ENCODE measurements at places on chromosomes 7 and 10. TPM values are rescaled to one million over a fixed set of nuclear protein-coding genes. Genes with fewer than 3 reads are reported as not detected.

Gene ADAMTS14
- total RNA-seq = 0.33 TPM

- DNase-seq = no peak
- no peak overlapping the region for H3K4me3 ChIP-seq
- no peaks in the 10 kb centered on the region for H3K27me3 ChIP-seq
- no peak overlapping the region for H3K27ac ChIP-seq
- no peaks in the 10 kb centered on the region for H3K4me1 ChIP-seq
- no peaks in the 10 kb centered on the region for H3K36me3 ChIP-seq
Measured at GRCh38 chr7:47239931-47240421, 341.9 kb downstream of the TNS3 start.

Gene NME8
- not detected for total RNA-seq

Gene PLEKHS1
- total RNA-seq = 7.6 TPM

Gene SFXN4
- 32.0 TPM for total RNA-seq

DNA sequence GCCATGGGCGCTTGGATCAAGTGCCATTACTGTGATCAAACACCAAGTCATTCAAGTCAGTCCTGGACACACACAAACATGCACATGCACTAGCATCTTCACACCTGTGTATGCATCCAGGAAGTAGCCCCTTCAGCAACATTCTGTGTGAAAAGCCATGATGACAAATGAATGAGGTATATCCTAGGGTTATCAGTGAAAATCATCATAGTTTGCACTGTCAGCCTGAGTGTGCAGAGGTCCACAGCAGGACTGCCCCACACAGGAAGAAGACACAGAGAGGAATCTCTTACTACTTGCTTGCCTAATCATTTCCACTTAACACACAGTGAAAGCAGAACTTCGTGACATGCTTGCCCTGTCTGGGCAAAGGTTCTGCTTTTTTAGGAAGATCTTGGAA lies 184.0 kb upstream of the ADO start:
- H3K36me3 ChIP-seq = no peaks in the 10 kb centered on the region
- no peaks in the 10 kb centered on the region for H3K27me3 ChIP-seq
- no peak overlapping the region for H3K4me3 ChIP-seq

DNA sequence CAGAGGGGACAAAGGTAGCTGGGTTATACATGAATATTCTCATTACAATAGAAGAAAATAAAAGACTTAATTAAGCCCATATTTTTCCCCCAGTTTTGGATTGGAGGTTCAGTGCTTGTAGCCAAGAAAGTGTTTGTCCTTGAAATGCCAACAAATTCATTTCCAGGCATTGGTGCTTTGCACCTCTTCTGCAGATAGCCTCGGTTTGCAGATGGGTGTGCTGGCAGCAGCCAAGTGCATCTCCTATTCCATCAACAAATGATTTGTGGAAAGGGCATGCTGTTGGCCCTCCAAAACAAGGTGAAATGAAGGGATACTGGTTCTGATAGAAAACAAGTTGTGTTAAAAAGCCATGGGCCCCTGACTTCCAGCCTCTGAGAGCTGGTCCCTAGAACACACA lies 187.3 kb downstream of the DPY19L1 start:
- no peaks in the 10 kb centered on the region for H3K4me1 ChIP-seq
- H3K36me3 ChIP-seq = no peaks in the 10 kb centered on the region
- no peak overlapping the region for H3K27ac ChIP-seq
- no peak overlapping the region for H3K4me3 ChIP-seq

GRCh38 chr10:122659126-122659525 lies 40.5 kb downstream of the C10orf120 start:
- H3K27ac ChIP-seq = no peak overlapping the region
- H3K27me3 ChIP-seq = no peaks in the 10 kb centered on the region
- H3K4me3 ChIP-seq = no peak overlapping the region
- DNase-seq = no peak
- peaks cover 4% of the 10 kb centered on the region for H3K4me1 ChIP-seq

Gene STEAP2
- 9.2 TPM for total RNA-seq

DNA sequence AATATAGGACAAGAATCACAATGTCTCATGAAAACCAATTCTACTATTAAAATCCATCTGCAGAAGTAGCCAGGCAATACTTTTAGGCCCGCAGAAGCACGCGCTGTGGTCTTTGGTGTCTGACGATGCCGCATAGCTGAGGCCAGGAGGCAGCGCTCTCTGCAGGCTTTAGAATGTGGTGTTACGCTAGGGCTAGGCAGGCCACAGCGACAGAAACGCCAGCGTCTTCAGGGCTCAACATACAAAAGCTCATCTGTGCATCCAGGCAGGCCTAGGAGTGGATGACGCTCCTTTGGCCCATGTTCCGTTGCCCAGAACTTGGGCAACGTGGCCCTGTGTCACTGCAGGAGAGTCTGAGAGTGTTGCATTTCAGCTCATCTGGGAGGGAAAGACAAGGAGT lies 601.1 kb upstream of the FOXK1 start:
- no peaks in the 10 kb centered on the region for H3K36me3 ChIP-seq
- DNase-seq = no peak
- H3K4me3 ChIP-seq = no peak overlapping the region

Gene ACTR3C
- 69.9 TPM for total RNA-seq

Gene PKD2L1
- total RNA-seq = not detected

Gene ZNF365
- total RNA-seq = 1.6 TPM

DNA sequence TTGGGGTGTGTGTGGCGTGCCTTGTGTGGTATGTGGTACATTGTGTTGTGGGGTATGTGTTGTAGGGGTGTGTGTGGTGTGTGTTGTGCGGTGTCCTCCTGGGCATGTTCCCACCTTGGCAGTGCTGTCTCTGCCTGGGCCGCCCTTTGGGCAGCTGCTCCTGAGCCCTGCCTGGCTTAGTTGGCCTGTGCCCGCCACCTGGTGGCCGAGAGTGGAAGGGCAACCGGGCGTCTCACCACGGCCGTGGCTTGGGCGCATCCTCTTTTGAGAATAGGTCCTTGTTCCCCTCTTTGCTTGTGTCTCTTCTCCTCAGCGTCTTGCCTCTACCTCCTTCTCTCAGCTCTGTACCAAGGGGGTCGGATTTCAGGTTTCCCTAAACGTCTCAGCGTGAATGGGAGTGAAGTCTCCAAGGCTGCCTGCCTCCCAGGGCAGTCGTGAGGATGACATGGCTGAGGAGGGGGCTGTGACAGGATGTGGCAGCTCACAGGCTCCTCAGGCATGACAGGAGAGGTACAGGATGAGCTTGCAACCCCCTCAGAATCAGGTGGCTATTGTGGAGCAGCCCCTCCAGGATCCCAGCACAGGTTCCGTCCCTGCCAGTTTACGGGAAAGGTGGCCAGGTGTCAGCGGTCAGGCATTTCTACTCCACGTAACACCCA lies 98.4 kb upstream of the PODXL start:
- no peak overlapping the region for H3K4me3 ChIP-seq
- no peak overlapping the region for H3K27ac ChIP-seq
- no peaks in the 10 kb centered on the region for H3K4me1 ChIP-seq
- no peaks in the 10 kb centered on the region for H3K36me3 ChIP-seq
- DNase-seq = peak; percentile 87

- no peaks in the 10 kb centered on the region for H3K36me3 ChIP-seq
- no peak overlapping the region for H3K27ac ChIP-seq
- no peak overlapping the region for H3K4me3 ChIP-seq
- peaks cover 54% of the 10 kb centered on the region for H3K4me1 ChIP-seq
Measured at GRCh38 chr7:30177186-30177585, 42.4 kb downstream of the MTURN start.

- no peak overlapping the region for H3K27ac ChIP-seq
- DNase-seq = no peak
- peaks cover 45% of the 10 kb centered on the region for H3K36me3 ChIP-seq
- H3K4me1 ChIP-seq = no peaks in the 10 kb centered on the region
Measured at GRCh38 chr7:98984126-98984525, 105.8 kb downstream of the TRRAP start.

Gene RBM20
- 39.4 TPM for total RNA-seq

DNA sequence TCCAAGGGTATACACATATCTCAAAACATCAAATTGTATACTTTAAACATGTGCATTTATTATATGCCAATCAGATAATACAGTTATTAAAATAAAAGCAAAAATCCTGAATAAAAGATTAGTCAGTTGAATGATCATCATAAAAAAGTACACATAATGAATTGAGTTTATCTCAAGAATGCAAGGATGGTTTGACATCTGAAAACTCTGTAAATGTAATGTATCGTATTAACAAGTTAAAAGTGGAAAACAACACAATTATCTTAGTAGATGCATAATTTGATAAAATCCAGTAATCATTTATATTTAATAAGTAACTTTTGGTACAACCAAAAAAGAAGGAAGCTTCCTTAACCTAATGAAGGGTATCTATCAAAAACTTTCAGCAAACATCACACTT lies 86.6 kb downstream of the COL28A1 start:
- H3K27ac ChIP-seq = no peak overlapping the region
- H3K4me1 ChIP-seq = no peaks in the 10 kb centered on the region
- no peaks in the 10 kb centered on the region for H3K27me3 ChIP-seq
- no peak overlapping the region for H3K4me3 ChIP-seq

GRCh38 chr7:5598769-5599371 lies 175.2 kb upstream of the TNRC18 start:
- H3K27me3 ChIP-seq = peaks cover 19% of the 10 kb centered on the region
- no peak for DNase-seq
- H3K27ac ChIP-seq = no peak overlapping the region
- no peaks in the 10 kb centered on the region for H3K36me3 ChIP-seq
- no peak overlapping the region for H3K4me3 ChIP-seq

Gene HK1
- 15.8 TPM for total RNA-seq

- no peak for DNase-seq
- H3K27ac ChIP-seq = no peak overlapping the region
- H3K4me1 ChIP-seq = peaks cover 27% of the 10 kb centered on the region
- no peak overlapping the region for H3K4me3 ChIP-seq
- H3K27me3 ChIP-seq = no peaks in the 10 kb centered on the region
- H3K36me3 ChIP-seq = no peaks in the 10 kb centered on the region
Measured at GRCh38 chr10:31017534-31018355, 13.9 kb downstream of the ZNF438 start.

DNA sequence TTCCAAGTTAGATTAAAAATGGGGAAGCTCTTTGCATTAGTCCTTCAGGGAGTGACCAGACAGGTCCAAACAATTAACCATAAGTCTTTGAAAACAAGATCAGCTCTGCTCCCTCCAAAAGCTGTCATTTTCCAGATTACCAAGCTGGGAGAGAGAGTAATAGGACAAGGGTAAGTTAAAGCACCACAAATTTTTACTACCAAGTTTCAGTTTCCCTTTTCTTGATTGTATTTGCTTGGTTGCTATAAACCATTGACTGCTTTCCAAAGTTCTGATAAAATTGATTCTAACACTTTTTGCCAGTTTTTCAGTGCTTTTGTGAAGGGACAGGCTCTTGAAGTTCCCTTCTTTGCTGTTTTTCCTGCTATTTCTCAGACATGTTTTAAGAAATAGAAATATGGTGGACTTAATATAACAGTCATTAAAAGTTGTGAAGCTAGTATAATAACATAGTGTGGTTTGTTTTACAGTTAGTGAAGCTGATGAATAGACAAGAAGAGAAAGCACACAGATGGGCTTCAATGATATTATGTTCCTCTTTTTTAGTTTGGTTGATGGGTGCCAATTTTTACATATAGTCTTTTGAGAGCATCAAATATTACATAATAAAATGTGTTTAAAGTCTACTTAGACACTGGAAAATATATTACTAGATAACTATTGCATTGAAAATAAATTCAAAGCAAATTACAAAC lies 40.0 kb upstream of the ZNF365 start:
- no peak for DNase-seq
- H3K36me3 ChIP-seq = no peaks in the 10 kb centered on the region
- H3K4me3 ChIP-seq = no peak overlapping the region
- H3K27ac ChIP-seq = no peak overlapping the region

DNA sequence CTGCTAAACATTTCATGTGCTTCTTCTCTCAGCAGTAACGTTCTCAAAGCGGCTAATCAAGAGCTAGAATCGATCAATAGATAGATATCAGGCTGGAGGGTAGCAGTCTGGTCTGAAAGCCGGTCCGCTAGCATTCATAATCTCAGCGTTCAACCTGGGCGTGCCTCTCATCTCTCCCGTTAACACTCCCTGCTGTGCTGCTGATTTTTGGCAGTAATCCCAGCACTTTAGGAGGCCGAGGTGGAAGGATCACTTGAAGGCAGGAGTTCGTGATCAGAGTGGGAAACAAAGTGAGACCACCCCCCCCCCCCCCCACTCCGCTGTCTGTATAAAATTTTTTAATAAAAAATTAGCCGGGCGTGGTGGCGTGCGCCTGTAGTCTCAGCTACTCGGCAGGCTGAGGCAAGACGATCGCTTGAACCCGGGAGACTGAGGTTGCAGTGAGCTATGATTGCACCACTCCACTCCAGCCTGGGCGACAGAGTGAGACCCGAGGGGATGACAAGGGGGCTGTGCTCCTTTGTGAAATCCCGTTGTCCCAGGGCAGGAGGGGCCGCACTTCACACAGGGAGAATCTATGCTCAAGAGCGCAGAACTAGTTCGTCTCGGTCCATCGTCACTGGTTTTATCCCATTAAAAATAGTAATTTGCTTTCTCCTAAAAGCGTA lies 624 bp upstream of the CEP55 start:
- H3K4me1 ChIP-seq = peaks cover 11% of the 10 kb centered on the region
- H3K27ac ChIP-seq = peak overlapping the region; percentile 52
- H3K27me3 ChIP-seq = no peaks in the 10 kb centered on the region

Gene OR6B1
- total RNA-seq = not detected

DNA sequence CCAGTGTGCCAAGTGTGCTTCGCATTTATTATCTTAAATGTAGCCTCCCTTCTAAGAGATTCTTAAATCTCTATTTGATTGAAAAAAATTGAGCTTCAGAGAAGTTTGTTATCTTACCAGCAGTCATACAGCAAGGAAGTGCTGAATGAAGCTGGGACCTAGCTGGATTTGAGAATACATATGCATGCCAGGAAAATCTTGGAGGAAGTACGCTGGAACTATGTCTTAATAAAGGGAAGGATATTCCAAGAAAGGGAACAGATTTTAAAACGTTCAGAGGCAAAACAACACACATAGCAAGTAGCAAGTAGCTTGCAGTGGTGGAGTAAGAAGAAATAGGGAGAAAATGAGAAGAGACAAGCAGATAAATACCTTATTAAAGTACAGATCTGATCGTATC lies 1.5 kb downstream of the CFAP70 start:
- peaks cover 13% of the 10 kb centered on the region for H3K4me1 ChIP-seq
- no peaks in the 10 kb centered on the region for H3K36me3 ChIP-seq
- DNase-seq = no peak

GRCh38 chr7:3158341-3158760 lies 114.7 kb upstream of the CARD11 start:
- no peak for DNase-seq
- no peaks in the 10 kb centered on the region for H3K36me3 ChIP-seq
- H3K4me1 ChIP-seq = peaks cover 27% of the 10 kb centered on the region
- H3K27me3 ChIP-seq = no peaks in the 10 kb centered on the region
- no peak overlapping the region for H3K27ac ChIP-seq

Gene HKDC1
- total RNA-seq = 6.7 TPM

Gene SLC39A12
- not detected for total RNA-seq

- peak overlapping the region; percentile 67 for H3K27ac ChIP-seq
- H3K4me1 ChIP-seq = peaks cover 7% of the 10 kb centered on the region
- no peaks in the 10 kb centered on the region for H3K27me3 ChIP-seq
- no peaks in the 10 kb centered on the region for H3K36me3 ChIP-seq
Measured at GRCh38 chr7:46146454-46147255, 225.6 kb upstream of the IGFBP3 start.

Gene C10orf90
- not detected for total RNA-seq

All from body of pancreas (tissue), 4 donors.